NCI-H187 treated with DMSO at 0.1 percent for 48 hours (cell line): ENCODE measurements at places on chromosomes 6 and 20.

DNA sequence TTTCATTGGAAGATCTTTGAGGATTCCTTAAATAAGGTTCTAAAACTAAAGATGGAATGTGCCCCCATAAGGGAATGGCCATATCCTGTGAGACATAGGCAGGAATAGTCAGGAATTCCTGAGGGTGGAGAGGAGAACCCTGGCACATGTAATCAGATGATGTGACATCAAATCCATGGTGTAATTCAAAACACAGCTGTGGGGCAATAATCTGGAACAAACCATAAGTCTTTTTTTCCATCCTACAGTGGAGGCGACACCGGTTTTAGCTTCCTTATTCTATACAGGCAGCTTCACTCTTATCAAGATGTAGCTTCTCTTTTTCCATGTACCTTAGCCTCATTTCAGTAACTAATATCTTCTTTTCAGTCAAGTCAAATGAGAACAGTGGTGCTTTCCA, 133.6 kb upstream of the CITED2 start:
- no peak for DNase-seq

- DNase-seq, result no peak
These were observed 68.2 kb downstream of the CDH22 start for GRCh38 chr20:46240065-46240464.

GRCh38 chr6:3739311-3739897, 12.1 kb downstream of the PXDC1 start:
- DNase-seq, result no peak

GRCh38 chr6:41463062-41463930, 82.9 kb upstream of the FOXP4 start:
- no peak for DNase-seq

- DNase-seq, result no peak
These were observed 150.2 kb downstream of the CDH26 start for GRCh38 chr20:60108397-60108796.

- no peak for DNase-seq
These were observed 3.4 kb upstream of the ZHX3 start for GRCh38 chr20:41320976-41321375.

- DNase-seq, result no peak
These were observed 57.3 kb downstream of the LINC00237 start for GRCh38 chr20:21048841-21049273.

- DNase-seq, result no peak
These were observed 85.5 kb downstream of the RNF182 start for GRCh38 chr6:14010275-14010674.

DNA sequence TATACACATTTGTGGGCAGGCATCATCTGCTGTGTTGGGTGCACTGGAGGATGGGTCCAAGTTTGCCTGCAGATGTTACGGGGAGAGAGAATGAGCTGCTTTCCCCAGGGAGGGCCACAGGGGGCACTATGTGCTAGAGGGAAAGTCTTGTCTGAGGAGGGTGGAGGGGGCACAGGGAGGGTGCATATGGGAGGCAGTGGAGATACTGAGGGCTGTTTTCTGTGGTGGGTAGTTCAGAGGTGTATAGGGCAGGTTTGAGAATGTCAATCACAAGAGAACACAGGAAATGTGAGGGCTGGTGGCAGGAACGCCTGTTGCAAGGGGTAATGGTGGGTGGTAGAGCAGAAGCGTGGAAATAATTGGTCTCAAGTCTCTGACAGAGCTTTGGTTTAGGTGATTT, 7.7 kb upstream of the PTPRA start:
- DNase-seq, result no peak

DNA sequence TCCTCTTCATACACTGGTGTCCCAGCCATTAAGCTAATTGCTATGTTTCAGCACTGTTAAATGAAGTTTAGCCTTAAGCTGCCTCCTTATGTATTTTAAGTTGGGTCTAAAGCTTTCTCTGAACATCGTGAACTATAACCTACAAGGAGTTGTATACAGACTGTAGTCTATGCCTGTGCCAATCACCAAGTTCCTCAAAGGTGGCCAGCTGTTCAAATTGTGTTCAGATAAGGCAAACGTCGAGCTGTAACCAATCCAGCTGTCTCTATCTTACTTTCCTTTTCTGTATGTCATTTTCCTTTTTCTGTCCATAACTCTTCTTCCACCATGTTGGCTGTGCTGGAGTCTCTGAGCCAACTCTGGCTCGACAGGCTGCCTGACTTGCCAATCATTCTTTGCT, 199.6 kb downstream of the OGFRL1 start:
- DNase-seq, result no peak

DNA sequence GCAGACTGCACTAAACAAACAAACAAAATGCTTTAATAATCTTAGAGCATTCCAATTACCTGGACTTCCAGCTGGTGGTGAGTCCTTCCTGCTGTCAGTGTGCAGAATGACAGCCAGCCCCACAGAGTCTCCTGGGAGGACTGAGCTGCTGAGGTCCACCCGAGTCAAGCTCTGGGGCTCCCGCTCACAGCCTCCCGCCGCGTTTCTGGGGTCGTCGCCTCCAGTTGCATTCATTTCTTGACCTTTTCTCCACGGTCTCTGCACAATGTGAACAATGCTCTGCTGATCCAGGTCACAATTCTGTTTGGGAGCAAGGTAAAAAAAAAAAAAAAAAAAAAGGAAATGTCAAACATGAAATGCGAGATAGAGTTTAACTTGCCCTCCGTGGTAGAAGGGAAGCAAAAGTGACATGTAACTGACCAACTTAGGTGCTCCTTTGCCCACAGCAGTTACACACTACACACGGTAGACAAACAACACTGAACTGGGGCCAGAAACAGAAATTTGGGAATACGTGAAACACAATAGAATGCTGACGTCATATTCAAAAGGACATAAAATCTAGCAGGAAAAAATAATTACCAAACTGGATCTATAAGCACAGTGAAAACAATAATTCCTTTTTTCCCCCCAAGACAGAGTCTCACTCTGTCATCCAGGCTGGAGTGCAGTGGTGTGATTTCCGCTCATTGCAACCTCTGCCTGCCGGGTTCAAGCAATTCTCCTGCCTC, 464.9 kb downstream of the PRKN start:
- DNase-seq, result no peak

DNA sequence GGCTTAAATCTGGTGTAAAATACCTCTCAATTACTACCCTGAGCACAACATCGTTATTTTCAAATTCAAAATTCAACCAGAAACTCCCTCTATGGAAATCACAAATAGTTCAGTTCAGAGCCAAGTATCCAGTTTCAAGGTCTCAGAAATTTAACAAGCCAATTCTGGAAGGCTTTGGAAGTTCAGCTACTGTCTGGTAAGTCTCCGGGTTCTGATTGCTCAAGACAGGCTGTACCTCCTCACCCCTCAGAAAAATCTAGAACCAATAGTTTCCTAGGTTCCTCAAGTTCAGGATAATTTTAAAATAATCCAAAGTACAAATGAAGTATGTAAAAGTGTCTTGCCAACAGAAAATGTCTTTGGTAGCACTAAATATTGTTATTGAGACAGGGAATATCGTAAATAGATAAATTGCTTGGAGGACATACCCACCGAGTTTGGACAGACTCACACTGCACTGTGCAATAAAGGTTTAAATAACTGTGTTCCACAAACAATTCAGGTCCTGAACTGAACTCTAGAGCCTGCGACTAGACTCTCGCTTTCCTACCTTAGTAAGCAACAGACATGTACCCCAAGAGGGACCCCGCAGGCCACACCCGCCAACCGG, 729 bp downstream of the ATG5 start:
- DNase-seq, result no peak
